ENCODE measurements at places on chromosomes 6 and 20.

- DNase-seq: no peak
Observed at GRCh38 chr20:7378864-7379605, 561.2 kb downstream of the HAO1 start.

- DNase-seq: no peak
Observed at GRCh38 chr6:108170332-108171290, 4.8 kb downstream of the NR2E1 start.

DNA sequence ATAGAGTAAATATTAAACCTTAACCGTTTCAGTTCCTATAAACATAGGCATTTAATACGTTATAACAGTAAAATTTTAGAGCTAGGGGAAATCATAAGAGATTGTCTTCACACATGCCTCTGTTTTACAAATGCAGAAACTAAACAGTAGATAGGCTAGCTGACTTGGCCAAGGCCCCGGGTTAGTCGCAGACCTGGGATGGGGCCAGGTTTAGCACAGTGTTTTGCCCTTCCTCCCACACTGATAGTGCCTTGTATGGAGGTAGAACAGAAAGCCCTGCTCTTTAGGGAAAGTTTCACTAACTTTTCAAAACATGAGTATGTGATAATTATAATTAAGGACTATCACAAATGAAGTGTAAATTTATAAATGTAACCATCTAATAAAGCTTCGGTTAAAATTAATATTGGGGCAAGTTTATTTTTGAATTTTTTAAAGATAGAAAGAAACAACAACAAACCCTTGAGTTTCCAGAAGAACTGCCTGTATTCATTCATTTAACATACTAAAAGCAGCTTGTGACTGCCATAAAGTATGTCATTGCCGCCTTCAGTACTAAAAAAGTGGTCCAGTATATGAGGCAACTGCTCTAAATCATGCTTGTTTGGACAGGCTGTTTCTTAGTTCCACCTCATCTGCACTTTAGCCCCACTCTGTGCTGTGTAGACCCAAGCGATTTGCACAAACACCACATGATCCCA is 62.5 kb upstream of the LOC128125822 start:
- DNase-seq: no peak

DNA sequence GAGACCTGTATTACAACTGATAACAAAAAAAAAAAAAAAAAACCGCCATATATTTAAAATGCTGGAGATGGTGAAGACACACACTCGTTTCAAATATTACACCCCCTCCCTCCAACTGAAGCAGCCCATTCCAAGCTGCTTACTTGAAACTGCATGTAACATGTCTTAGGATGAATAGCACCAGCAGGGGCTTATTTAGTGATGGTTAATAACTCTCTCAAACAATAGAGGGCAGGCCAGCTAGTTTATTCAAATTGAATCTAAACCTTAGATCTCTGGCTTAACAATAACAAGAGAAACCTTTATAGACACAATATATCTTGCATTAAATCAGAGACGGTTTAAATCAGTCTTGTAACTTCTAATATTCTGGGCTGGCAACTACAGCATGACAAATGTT is 9.3 kb upstream of the JPH2 start:
- DNase-seq: no peak

DNA sequence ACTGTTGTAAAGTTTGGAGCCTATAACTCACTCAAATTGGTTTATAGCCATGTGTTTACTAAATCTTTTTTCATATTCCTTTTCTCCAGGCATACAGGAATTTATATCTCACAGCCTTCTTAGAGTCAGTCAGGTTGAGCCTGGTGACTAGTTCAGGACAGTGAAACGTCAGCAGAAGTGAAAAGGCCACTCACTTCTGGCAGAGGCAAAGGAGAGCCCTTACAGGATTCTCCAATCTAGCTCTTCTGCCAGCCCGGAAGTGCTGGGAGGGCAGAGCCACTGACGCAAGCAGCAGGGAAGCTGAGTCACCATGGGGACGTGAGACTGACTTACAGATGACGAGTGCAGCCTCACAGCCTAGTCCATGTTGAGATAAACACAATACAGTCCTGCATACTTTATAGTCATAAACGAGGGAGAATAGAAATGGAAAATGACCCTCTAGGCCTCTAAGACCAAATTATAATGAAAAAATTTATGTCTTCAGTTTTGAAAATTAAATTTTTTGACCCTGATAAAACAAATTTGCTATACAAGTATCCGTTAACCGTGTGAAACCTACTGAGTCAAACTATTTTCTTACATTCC is 1.3 kb downstream of the PXT1 start:
- peak; percentile 67 for DNase-seq

DNA sequence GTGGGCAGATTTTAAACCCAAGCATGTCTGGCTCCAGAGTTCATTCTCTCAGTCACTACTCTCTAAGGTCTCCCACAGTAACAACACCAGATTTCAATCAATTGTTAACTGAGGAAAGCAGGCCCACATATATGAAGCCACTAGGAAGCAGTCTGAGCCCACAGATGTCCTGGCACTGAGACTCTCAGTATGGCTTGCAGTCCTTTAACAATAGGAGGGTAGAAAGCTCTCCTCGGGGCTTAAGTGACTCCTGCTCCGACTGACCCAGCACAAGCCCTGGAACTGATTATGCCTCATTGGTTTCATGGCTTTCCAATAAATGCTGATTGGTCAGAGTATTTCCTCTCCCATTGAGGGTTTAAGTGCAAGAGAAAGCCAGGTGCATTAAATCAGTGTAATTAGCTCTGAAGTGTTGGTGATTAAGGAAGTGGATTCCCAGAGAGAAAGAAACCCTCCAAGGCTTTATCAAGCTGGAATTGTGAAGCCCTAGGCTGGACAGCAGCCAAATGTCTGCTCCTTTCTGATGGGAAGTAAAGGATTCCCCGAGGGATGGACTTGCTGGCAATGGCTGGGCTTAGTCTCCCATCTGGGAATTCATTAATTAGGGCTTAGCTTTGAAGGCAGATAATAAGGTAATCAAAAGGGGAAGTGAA is 76.6 kb upstream of the PROKR2 start:
- DNase-seq: no peak

- no peak for DNase-seq
Observed at GRCh38 chr20:40280616-40281015, 408.4 kb downstream of the MAFB start.

DNA sequence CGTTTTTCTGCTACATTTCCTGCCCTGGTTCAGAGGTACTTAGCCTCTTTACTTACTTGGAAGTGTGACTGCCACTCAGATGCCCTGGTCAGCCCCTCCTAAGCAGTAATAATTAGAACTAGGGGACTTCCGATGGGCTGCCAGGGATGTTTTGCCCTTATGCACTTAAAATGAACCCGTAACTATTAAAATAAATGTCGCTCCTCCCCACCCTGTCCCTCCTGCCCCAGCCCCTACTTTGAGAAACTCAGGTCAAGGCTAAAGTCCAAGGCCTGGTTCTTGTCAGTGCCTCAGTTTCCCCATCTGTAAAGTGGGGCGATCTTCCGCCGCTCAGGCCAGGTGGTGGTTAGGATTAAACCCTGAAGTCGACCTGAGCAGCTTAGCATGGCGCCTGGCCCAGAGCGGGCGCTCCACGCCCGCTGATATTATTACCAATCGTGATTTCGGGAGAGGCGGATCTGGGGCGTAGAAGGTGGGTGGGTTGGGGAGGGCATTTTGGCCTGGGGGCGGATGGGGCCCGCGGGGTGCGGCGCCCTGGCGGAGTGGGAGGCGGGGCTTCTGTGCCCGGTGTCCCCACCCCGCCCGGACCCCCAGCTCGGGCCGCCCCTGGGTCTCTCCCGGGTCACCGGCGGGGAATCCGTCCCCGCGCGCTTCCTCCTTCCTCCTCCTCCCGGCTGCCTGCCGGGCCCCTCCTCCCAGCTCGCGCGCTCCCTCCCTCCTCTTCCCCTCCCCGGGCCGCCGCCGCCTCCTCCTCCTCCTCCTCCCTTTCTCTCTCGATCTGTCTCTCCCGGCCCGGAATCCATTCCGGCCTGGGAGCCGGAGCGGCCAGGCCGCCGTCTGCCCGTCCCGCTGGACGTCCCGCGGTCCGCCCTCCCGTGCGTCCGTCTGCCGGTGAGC is at the start of gene SRC:
SRC (plus strand) TSS at position 802 of the 897 bp plus-strand sequence. CDS start 38,014 bp downstream, outside the sequence.
- DNase-seq: no peak

DNA sequence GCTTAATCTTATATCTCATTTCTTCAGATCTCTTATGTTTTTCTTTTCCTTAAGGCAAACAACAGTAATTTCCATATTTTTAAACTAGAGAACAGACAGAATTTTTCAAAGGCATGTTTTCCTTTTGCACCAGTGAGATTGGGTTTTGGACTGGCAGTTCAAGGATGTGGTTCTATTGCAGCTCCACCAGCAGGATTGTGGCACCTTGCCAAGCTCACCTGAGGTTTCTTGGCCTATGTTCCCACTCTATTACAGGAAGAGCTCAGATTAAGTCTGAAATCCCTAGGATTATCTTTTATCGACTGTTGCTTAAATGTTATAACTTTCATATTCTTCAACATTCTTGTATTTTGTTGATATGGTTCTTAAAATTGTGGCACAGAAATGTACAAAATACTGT is 218.9 kb downstream of the PLCB4 start:
- DNase-seq: no peak

- DNase-seq: no peak
Observed at GRCh38 chr6:53546281-53546680, 1.4 kb upstream of the GCLC start.

GRCh38 chr6:114659513-114659912 is 316.7 kb upstream of the HS3ST5 start:
- DNase-seq: no peak

GRCh38 chr6:7108196-7108963 is 619 bp downstream of the RREB1 start:
- DNase-seq: peak; percentile 16

- DNase-seq: no peak
Observed at GRCh38 chr6:12608016-12608860, 108.3 kb upstream of the PHACTR1 start.

DNA sequence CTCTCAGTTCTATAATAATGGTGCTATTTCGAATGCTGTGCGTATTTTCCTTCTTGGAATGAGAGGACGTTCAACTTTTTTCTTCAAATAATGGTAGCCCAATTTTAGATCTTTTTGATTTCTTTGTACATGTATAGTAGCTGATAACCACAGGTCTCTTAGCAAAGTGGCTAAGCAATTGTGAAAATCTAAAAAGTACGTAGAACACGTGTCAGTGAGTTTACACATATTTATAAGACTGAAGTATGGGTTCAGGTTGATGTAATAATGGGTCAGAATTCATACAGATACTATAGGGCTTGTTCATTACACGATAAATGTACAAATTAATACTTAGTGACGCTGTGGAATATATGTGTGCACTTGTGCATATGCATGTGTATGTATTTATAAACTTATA is 1.3 kb downstream of the SMIM13 start:
- DNase-seq: no peak

- no peak for DNase-seq
Observed at GRCh38 chr6:123564361-123564760, 72.4 kb downstream of the TRDN start.

- DNase-seq: peak; percentile 19
Observed at GRCh38 chr20:25750765-25751696, 54.4 kb upstream of the ZNF337 start.

GRCh38 chr6:6889601-6890000 is 218.2 kb upstream of the RREB1 start:
- DNase-seq: no peak

DNA sequence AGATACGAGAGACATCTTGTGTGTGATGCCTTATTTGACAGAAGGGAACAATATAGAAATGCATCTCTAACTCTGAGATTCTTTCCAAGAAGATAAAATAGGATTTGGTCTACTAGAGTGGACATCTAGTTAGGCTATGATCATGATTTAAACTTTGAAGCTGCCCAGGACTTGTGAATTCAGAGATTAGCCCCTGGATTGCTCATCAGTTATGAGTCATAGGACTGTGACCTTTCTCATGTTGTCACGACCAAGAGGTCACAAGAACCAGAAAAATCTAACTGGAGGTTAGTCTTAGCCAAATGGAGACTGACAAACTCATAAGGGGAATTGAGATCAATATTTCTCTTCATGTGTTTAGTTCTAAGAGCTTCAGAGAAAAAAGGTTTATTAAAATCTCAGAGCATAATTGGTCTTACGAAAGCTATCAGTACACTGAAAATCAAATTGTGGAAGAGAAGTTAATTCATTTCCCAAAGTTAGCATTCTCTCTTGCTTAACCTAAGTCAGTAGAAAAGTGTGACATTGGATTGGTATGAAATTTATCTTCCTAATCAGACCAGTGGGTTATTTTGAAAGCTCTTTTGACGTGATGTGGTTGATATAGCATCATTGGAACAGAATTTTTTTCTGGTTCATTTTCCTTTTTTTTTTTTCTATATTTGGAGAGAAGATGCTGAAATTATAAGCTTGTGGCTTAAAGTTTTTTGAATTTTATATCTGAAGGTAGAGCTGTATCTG is 245.7 kb downstream of the RNF144B start:
- DNase-seq: no peak

DNA sequence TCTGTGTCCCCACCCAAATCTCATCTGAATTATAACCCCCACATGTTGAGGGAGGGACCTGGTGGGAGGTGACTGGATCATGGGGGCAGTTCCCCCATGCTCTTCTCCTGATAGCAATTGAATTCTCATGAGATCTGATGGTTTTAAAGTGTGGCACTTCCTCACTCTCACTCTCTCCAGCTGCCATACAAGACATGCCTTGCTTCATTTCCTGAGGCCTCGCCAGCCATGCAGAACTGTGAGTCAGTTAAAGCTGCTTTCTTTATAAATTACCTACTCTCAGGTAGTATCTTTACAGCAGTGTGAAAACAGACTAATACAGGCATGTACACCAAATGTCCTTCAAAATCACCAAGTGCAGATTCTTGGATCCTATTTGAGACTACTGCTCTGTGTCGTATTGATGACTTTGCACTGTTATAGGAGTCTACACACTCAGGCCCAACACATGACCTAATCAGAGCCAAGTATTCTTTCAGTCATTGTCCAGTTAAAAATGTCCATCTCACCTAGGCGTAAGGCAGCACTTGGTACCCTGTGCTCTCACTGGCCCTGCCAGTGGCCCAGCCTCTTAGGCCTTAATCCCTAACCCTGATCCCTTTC is 52.8 kb upstream of the UST start:
- DNase-seq: no peak

DNA sequence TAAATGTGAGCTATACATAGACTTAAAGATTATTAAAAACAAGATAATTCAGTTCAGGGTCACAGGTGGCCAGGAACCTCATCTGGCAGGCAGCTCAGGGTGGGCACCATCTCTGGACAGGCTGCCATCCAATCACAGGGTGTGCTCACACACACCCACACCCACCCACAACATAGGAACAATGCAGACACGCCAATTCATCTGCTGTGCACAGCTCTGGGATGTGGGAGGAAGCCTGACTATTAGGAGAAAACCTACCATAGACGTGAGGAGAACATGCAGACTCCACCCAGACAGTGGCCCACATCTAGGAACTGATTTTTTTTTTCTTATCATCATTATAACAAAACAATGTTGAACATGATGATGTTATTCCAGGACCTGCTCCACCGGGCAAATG is 286.7 kb downstream of the PRL start:
- no peak for DNase-seq

DNA sequence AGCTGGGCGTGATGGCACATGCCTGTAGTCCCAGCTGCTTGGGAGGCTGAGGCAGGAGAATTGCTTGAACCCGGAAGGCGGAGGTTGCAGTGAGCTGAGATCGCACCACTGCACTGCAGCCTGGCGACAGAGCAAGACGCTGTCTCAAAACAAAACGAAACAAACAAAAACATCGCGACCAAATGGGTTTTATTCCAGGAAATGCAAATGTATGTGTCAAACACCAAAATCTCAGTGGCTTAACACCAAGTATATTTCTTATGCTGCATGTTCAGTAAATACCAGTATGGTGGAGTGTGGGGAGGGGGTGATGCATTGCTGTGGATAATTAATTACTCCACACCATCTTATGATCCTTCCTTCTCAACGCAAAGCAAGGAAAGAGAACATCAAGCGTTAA is 28.1 kb downstream of the ACTR5 start:
- DNase-seq: no peak

Measured in activated gamma-delta T cell treated with anti-CD3 and anti-CD28 coated beads, Interleukin-2, amount 50 U/mL, for 16 hours (primary cell).